ENCODE measurements at places on chromosomes 16 and 17. TPM values are rescaled to one million over a fixed set of nuclear protein-coding genes. Genes with fewer than 3 reads are reported as not detected.

DNA sequence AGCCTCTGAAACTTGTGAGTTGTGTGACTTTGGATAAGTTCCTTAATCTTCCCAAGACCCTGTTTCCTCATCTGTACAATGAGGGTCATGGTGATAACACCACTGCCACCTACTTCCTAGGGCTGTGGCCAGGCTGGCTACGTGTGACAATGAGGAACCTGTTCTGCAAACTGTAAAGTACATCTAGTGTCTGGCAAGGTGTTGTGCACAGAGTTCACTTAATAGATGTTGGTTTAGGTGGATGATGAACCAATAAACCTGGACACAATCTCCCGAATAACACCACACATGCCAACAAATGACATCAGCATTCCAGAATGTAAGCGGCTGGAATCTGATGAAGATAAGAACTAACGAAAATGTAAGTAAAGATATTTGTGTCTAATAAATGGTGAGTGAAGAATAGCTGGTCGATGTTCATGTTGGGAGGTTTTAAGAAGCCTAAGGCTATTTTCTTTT lies 82.3 kb downstream of the MARCHF10 start:
- H3K27me3 ChIP-seq = no peaks in the 10 kb centered on the region
- no peak for DNase-seq
- H3K4me1 ChIP-seq = peaks cover 5% of the 10 kb centered on the region
- H3K4me3 ChIP-seq = no peak overlapping the region

DNA sequence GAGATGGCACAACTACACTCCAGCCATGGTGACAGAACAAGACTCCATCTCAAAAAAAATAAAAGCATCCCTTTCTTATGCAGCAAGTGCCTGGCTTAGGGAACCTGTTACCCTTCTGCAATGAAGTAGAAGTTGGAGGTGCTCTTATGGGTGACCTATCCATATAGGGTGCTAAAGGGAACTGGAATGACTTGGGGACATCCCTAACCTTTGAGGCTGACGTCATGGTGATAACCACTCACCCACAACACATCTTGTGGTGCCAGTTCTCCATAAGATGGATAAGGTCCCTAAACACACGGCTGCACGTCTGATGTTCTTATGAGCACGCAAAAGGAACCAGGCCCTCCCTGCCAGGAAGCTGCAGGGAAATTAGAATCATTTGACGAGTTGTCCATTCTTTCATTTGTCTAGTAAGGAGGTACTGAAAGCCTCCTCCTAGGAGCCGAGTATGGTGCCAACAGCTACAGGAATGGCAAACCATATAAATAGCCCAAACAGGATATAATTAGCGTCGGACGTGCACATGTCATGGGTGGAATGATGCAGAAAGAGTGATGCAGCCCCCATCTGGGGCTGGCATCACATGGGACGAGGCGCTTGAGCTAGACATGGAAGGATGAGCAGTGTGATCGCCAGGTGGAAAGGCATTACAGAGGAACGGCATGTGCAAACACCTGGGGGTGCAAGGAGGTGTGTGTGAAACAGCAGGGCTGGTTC lies 52.5 kb downstream of the ARHGAP27 start:
- DNase-seq = no peak
- no peaks in the 10 kb centered on the region for H3K36me3 ChIP-seq
- H3K4me1 ChIP-seq = peaks cover 17% of the 10 kb centered on the region
- H3K27me3 ChIP-seq = peaks cover 6% of the 10 kb centered on the region
- H3K4me3 ChIP-seq = no peak overlapping the region

DNA sequence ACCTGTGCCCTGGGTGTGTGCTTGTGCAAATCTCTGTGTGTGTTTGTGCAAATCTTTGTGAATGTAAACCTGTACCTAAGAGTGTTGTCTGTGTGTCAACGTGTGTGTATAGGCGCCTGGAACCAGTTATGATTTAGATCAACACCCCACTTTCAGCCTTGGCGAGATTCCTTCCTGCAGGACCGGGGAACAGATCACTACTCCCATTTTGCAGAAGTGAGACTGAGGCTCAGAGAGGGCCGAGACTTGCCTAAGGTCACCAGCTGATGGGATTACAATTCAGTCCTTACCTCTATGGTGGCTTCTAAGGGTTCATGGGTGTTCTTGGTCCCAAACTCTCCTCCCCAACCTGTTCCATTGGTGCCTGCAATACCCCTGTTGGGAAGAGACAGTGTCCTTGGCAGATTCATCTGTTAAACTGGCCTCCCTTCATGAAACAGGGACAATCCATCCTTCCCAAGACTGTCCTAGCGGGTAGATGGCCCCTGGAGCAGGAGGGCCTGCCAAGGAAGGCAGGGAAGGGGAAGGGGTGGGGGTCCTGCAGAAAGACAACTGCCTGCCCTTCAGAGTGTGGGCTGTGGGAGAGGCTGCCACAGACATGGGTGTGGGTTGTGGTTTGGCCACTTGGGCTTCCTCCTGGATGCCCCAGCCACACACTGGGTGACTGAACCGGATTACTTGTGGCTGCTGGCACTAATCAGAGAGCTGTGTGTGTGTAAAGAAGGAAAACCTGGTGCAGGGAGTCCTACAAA lies 6.9 kb upstream of the MAPK7 start:
- peaks cover 2% of the 10 kb centered on the region for H3K27me3 ChIP-seq
- H3K36me3 ChIP-seq = no peaks in the 10 kb centered on the region

DNA sequence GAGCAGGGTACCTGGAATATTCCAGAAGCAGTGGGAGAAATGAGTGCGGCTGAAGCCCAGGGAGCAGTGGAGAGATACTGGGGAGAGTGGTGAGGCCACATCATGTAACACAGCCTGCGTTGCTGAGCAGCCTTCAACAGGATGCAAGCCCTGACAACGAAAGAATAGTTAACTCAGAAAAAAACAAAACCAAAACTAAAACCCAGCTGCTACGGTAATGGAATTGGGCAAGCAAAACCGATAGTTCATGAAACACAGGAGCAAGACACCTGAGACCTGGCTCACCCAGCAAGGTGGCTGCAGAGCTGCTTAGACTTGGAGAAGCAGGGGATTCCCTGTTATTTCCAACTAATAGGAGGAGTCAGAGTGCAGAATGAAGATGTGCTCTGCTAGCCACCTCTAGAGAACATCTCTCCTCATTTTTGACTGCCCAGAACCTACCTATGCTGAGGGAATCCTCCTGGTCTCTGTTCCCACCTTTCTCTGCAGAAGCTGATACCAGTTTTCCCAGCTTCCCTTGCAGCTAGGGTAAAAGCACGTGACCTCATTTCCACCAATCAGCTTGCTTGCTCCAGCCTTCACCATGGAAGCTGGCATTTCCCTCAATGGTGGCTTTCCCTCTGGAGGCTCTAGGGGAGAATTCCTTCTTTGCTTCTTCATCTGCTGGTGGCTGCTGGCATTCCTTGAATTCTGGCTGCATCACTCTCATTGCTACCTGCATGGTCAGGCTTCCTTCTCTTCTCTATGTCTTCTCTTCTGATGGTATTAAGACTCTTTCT lies 59.4 kb upstream of the XYLT1 start:
- peak overlapping the region; percentile 24 for H3K4me3 ChIP-seq
- no peak for DNase-seq
- no peaks in the 10 kb centered on the region for H3K36me3 ChIP-seq
- no peaks in the 10 kb centered on the region for H3K4me1 ChIP-seq
- H3K27me3 ChIP-seq = peaks cover 2% of the 10 kb centered on the region

GRCh38 chr16:25035494-25036405 lies 20.6 kb upstream of the ARHGAP17 start:
- no peak overlapping the region for H3K4me3 ChIP-seq
- no peaks in the 10 kb centered on the region for H3K36me3 ChIP-seq

DNA sequence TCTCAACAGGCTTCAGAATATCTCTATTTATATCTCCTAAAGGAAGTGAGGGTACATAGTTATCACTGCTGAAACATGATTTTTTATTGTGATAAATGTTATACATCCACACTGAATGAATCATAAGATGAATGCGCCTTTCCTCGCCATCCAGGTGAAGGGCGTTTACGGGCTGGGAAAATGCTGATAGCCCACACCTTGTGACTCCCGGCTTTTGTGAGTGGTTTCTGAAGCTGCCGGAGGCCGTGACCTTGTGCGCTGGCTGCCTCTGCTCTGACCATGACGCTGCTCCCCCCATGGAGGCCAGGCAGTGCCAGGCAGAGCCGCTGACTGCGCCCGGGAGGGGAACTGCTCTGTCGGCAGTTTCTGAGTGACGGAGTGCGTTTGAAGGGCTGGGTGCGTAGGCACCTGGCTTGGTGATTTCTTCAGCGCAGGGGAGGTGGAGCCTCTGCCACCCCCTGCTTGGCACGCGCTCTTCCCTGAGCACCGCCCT lies 97.2 kb downstream of the RAP1GAP2 start:
- no peak overlapping the region for H3K27ac ChIP-seq
- peaks cover 20% of the 10 kb centered on the region for H3K36me3 ChIP-seq
- H3K4me3 ChIP-seq = no peak overlapping the region
- H3K4me1 ChIP-seq = no peaks in the 10 kb centered on the region
- no peaks in the 10 kb centered on the region for H3K27me3 ChIP-seq

DNA sequence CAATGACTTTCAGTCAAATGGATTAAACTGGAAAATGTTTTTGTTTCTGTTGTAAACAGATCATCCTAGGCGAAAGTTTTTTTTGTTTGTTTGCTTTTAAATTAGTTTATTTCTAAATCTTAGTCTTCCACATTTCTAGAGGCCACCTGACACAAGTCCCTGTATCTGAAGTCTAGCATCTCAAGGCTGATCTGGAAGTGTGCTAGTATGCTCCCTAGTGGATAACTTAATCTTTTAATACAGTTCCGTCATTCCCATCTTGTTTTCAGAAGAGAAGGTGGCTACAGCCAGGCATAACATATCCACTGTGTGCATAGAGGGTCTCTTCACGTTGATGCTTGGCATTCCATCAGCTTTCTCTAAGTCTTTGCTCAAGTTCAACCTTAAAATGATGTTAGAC lies 7.6 kb downstream of the IFT20 start:
- no peak overlapping the region for H3K4me3 ChIP-seq
- peaks cover 42% of the 10 kb centered on the region for H3K36me3 ChIP-seq

- H3K27me3 ChIP-seq = no peaks in the 10 kb centered on the region
- peaks cover 50% of the 10 kb centered on the region for H3K36me3 ChIP-seq
- no peak for DNase-seq
- H3K4me3 ChIP-seq = no peak overlapping the region
- no peak overlapping the region for H3K27ac ChIP-seq
Observed at GRCh38 chr17:57881143-57881542, 31.3 kb upstream of the MRPS23 start.

DNA sequence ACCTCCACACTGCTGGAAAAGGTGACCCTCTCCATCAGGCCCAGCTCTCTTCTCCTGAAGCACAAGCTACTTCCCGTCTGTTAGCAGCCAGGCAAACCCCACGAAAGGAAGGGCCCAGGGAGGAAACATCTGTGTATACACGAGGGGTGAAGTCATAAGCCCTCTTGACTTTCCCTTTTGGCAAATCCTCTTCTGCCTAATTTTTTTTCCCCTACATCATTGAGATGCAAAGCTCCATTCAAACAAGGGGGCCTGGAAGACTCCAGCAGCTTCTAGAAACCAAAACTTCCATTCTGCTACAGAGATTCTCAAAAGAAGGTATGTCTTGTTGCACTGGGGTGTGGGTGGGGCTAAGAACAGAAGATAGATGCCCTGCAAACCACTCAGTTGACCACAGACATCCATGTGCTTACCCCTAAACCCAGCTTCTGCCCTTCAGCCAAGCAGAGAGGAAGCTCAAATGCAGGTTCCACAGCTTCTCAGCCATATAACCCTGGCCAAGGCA lies 145.6 kb upstream of the RCVRN start:
- peak overlapping the region; percentile 83 for H3K27ac ChIP-seq
- peak; percentile 66 for DNase-seq
- H3K27me3 ChIP-seq = no peaks in the 10 kb centered on the region

DNA sequence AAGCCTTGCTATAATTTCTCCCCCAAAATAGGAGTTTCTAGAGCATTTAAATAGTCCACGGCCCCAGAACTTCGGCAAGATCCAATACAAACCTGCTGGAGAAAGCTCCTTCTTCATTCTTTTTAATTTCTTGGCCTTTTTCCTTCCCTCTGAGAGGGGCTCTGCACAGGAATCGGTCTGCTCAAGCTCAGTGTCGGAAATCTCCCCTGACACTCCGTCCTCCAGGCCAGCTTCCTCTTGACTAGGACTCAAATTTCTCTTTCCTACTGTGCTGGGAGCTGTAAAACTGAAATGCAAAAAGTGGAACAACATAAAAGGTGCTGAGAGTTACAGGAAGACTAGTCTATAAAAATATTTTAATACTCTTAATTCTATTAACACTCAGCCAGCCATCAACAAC lies 183.3 kb downstream of the PARN start:
- H3K27ac ChIP-seq = no peak overlapping the region
- peaks cover 8% of the 10 kb centered on the region for H3K36me3 ChIP-seq
- H3K4me3 ChIP-seq = no peak overlapping the region
- H3K27me3 ChIP-seq = no peaks in the 10 kb centered on the region
- peaks cover 12% of the 10 kb centered on the region for H3K4me1 ChIP-seq

DNA sequence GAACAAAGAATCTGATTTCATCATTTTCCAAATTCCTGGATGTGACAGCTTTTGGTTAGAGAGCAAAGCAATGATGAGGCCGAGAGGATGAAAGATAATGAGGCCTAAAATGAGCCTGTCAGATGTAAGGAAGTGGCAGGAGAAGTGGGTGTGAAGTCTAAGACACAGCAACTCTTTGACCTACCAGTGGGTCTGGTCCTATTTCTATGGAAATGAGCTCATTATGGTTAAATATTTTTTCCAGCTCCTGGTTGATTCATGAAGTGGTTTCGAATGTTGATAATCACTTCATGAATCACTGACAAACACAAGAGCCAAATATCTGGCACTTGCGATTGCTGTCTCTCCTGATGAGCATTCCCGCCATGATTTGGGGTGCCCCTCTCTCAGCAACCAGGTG lies 273.3 kb upstream of the CDH5 start:
- H3K36me3 ChIP-seq = no peaks in the 10 kb centered on the region
- no peak overlapping the region for H3K4me3 ChIP-seq
- H3K27ac ChIP-seq = no peak overlapping the region
- H3K27me3 ChIP-seq = no peaks in the 10 kb centered on the region
- DNase-seq = no peak

SCARF1 gene
- 35.6 TPM for polyA plus RNA-seq

RHBDF2 gene
- 36.9 TPM for polyA plus RNA-seq

ZNF768 gene
- polyA plus RNA-seq = 2.8 TPM

MRC2 gene
- 0.04 TPM for polyA plus RNA-seq

TEDC2 gene
- polyA plus RNA-seq = 0.28 TPM

KCNAB3 gene
- polyA plus RNA-seq = not detected

UTS2R gene
- polyA plus RNA-seq = not detected

SLFN11 gene
- polyA plus RNA-seq = 19.0 TPM

TBC1D3H gene
- not detected for polyA plus RNA-seq

KRTAP1-1 gene
- polyA plus RNA-seq = not detected

Measured in CD14-positive monocyte (primary cell).